SJCRH30 (cell line): ENCODE measurements at places on chromosomes 16 and 17. TPM values are rescaled to one million over a fixed set of nuclear protein-coding genes. Genes with fewer than 3 reads are reported as not detected.

DNA sequence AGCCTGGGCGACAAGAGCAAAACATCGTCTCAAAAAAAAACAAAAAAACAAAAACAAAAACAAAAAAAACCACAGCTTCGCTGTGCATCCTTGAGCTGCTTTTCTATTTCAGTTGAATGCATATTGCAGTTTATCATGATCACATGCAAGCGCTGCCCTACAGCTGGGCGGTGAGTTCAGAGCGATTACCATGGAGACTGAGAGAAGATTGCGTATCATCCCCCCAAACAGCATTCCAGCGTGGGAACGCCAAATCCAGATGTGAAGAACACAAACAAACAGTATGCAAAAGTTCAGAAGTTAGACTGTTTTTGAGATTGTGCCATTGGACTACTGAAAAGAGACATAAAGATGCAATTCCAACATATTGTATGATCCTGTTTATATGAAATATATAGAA is 15.1 kb upstream of the SLC52A1 start:
- no peak for DNase-seq

DNA sequence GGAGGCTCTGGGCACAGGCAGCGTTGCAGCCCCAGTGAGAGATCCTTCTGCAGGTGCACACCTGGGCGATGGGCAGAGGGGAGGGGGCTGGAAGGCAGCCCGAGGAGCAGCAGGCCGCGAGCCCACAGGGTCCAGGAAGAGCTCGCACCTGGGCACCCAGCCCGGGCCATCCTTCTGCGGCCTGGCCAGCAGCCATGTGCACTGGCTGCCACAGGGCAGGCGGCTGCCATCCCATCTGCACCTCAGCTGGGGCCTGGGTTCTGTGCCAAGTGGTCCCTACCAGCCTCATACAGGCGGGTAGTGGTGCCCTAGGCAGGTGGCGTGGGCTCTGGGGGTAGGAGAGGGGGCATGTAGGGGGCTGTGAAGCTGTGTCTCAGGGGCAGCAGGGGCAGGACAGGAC is 197.2 kb downstream of the RBFOX3 start:
- no peak for DNase-seq

- DNase-seq, result no peak
These were observed 241.9 kb downstream of the SLC39A11 start for GRCh38 chr17:72850410-72851118.

DNA sequence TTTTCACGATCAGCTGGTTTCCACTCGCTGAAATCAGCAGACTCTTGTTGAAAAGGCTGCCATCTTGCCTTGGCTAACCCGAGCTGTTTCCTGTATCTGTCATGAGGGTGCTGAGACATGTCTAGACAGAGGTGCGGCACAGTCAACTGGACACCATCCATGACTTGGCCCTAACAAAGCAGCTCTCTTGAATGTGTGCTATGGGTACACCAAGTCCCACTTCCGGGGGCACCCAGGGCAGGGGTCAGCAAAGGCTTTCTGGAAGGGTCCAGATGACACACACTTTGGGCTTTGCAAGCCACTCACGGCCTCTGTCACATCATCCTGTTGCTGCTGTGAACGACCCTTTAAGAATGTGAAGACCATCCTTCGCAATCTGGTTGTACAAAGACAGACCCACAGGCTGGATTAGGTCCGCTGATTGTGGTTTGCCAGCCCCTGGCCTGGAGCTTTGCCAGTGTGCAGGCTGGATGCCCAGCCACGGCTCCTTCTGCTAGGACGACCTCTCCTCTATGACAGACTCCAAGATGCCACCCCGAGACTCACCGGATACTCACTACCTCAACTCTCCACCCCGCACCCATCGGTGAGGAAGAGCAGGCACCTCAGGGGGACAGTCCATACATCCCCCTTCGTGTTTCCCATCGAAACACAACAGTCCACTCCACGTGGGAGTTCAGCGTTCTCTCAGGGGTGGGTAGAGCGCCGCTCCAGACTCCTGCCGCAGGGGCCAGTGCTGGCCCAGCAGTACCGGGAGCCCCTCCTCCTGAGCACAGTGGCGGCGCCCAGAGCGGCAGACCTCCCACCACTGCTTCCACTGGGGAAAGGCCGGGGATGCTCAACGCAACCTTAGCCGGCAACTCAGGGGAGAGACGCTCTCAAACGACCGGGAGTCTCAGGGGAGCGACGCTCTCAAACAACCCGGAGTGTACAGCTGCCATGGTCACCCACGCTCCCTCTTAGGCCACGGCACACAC is 123.5 kb downstream of the ANKRD11 start:
- DNase-seq, result peak; percentile 70

DNA sequence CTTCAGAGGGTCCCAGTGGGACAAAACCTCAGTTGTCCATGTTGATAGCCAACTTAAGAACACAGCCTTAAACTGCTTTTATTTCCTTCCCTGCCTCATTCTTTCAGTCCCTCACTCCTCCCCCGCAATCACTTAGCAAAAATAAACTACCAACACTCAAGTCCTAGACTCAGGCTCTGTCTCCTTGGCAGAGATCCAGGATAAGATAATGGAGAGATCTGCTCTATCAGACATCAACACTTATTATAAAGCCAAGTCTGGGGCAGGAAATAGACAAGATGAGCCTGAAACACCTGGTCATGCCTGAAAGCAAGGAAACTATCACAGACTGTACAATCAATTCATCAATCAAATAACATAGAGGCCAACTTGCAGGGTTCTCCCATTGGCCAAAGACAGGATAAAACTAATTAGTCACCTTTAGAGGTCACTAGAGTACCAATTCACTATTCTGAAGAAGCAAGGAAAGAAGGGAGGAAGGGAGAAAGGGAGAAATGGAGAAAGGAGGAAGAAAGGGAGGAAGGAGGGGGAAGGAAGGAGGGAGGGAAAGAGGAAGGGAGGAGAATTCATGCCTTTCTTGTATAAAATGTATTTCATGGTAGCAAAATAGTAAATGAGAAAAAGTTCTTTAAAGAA is 15.7 kb downstream of the HYDIN start:
- DNase-seq, result peak; percentile 7

- DNase-seq, result no peak
These were observed 75.7 kb upstream of the TMEM132E start for GRCh38 chr17:34503528-34504195.

GRB7 gene
- not detected in 2 replicates for total RNA-seq

KRT33A gene
- not detected in 2 replicates for total RNA-seq

BMERB1 gene
- 64.2 and 66.0 TPM in 2 replicates for total RNA-seq

ENO3 gene
- 124 and 129 TPM in 2 replicates for total RNA-seq

- no peak for DNase-seq
These were observed 11.2 kb downstream of the SLC16A3 start for GRCh38 chr17:82239926-82240505.

GRCh38 chr16:88387941-88388627 is 5.3 kb downstream of the ZNF469 start:
- DNase-seq, result no peak

DNA sequence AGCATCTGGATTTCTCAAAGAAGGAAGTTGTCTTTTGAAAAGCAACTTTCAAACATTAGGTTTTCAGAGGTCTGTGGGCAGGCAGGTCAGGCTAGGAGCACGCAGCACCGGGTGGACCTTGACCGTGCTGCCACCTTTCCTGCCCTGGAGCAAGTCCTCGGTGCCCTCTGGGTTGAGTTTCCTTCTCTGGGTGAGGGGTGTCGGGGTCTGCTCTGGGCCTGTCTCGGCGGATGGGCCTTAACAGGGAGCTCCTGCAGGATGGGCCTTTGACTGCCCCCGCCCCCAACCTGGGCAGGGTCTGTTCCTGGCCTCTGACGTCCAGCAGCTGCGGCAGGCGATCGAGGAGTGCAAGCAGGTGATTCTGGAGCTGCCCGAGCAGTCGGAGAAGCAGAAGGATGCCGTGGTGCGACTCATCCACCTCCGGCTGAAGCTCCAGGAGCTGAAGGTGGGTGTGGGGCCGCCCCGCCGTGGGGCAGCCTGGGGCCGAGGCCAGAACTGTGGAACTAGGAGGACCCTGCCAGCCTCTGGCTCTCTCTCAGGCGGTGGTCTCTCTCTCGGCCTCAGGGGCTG is 8.7 kb downstream of the DEF8 start:
- no peak for DNase-seq

KRT15 gene
- 0.08 TPM in 1 of 2 replicates, not detected in the other for total RNA-seq

- DNase-seq, result peak; percentile 80
These were observed 3.6 kb upstream of the HS3ST3B1 start for GRCh38 chr17:14297161-14297851.

TBC1D3E gene
- not detected in 2 replicates for total RNA-seq

DNA sequence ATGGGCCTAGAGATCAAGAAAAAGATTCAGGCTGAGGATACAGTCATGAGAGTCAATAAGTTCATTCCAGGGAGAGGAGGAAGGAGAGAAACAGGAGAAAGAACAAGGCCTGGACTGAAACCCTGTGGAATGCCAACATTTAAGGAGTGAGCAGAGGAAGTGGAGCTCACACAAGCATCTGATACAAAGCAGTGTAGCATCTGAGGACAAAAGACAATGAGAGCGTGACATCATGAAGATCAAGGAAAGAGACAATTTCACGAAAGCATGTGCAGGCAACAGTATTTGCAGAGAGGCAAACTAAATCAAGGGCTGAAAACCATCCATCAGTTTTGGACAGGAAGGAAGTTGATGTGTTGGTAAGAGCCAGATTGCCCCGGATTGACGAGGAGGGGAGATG is 25.3 kb upstream of the SCNN1B start:
- DNase-seq, result no peak

GRCh38 chr16:290681-291405 is 7.9 kb downstream of the PDIA2 start:
- no peak for DNase-seq

USP43 gene
- total RNA-seq, result 0.04 TPM in 1 of 2 replicates, not detected in the other

GRCh38 chr16:54934481-54935265 is 4.0 kb downstream of the IRX5 start:
- peak; percentile 11 for DNase-seq

PHLPP2 gene
- 7.4 and 8.3 TPM in 2 replicates for total RNA-seq

DNA sequence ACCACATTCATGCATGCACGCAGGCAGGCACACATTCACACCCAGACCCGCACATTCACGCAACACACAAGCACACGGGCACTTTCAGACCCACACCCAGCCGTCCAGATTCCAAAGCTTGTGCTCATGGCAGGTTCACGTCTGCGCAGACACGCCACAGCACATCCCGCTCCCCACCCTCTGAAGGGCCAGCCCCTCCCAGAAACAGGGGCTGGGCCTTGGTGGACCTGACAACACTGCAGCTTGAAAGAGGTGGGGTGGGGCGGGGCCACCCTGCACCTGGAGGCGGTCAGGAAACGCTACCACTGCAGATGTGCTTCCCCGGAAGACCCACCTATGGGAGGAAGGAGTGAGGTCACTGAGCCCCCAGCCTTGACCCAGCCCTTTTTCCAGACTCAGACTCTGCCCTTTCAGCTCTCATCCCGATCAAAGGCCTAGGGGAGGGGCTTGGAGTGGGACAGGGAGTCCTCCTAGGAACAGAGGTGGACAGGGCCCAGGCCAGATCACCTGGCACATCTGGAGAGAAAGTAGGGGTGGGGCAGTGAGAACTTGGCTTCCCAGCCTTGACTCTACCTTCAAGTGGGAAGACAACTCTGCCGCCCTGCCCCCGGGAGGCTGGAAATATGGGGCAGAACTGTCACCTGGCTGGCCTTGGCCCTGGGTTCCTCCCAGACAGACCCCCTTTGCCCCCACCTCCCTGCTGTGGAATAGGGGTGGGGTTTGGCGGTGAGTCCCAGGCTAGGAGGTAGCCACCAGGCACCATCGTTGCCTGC is 11.0 kb downstream of the P3H4 start:
- DNase-seq, result no peak

GRCh38 chr16:82701442-82701955 is 74.7 kb downstream of the CDH13 start:
- no peak for DNase-seq

GRCh38 chr16:14329727-14330350 is 258.7 kb downstream of the MRTFB start:
- no peak for DNase-seq

DNA sequence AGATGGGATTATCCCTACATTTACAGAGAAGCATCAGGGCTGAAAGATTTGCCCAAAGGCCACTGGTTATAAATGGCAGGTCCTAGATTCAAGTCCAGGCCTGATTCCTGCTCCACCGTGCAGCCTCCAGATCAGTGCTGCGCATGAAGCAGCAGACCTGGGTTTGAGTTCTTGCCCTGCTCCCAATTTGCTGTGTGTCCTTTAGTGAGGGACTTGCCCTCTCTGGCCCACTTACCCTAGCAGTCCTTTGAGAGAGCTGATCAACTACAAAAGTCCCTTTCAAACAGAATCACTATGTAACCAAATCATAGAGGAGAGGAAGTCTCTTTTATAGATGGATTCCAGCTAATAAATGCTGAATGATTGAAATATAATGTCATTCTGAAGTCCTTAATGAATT is 200.4 kb downstream of the RAB11FIP4 start:
- DNase-seq, result no peak

DNA sequence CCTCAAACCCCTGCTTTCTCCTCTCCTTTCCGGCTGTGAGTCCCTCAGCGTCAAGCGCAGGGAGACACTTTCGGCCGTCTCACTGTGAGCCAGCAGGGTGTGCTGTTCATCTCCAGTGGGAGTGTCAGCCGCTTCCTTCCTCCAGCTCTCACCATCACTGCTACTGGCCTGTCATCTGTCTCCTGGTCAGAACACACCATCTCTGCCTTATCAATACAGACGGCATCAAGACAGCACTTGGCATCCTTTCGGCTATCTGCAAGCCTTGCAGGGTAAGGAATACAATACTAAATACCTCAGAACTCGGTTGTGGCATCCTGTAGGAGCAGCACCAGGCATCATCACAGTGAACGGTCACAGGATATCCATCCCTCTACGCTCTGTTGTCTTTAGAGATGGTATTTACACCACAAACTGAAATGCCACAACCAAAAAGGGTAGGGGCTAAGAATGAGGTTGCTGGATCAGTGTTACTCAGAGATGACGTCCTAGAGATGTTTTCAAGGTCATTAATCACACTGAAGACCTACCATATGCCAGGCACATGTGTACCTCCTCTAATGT is 20.7 kb upstream of the CMTM4 start:
- DNase-seq, result peak; percentile 57

CPNE7 gene
- not detected in 2 replicates for total RNA-seq
